ENCODE measurements at places on chromosomes 2 and 18.
A peak's percentile ranks its signal among the peaks of the same experiment; 100 is the strongest.

DNA sequence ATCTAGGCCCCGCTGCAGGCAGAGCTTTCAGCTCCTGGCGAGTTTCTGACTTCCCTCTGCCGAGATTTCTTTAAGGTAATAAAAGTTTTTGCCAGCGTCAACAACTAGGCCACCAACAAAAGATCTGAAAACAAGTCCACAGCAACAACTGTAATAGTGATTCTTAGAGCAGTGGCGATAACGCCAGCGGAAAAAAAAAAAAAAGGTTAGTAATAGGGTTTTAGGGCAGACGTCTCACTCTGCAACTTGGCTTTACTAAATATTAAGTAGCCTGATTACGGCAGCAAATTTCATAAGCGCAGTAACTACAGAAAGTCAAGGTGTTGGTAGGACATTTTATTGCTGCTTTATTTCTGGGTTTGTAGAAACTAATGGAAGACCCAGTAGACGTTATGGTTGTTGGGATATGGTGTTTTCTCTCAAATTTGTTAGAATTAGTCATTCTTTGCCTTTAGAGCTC lies 481 bp downstream of the SLC30A6 start:
- no peak for DNase-seq

DNA sequence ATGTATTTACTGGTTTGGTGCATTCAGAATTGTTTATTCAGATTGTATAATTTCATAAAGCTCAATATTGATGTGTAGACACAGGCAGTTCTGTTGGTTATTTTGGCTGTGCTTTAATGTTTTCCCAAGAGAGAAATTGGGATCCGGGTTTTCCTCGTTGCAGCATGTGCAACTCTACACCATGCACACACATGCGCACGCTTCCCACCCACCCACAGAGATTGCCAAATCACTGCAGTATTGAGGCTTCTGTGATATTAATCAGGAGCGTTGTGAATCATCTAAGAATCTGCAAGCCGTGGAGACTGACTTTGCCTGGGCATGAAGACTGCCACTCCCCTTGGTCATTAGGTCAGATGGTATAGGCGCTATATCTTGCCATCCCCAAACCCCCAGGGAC lies 571.5 kb downstream of the SLC4A3 start:
- no peak for DNase-seq

- no peak for DNase-seq
These were observed 29.8 kb upstream of the MYO3B start for GRCh38 chr2:170148161-170148560.

DNA sequence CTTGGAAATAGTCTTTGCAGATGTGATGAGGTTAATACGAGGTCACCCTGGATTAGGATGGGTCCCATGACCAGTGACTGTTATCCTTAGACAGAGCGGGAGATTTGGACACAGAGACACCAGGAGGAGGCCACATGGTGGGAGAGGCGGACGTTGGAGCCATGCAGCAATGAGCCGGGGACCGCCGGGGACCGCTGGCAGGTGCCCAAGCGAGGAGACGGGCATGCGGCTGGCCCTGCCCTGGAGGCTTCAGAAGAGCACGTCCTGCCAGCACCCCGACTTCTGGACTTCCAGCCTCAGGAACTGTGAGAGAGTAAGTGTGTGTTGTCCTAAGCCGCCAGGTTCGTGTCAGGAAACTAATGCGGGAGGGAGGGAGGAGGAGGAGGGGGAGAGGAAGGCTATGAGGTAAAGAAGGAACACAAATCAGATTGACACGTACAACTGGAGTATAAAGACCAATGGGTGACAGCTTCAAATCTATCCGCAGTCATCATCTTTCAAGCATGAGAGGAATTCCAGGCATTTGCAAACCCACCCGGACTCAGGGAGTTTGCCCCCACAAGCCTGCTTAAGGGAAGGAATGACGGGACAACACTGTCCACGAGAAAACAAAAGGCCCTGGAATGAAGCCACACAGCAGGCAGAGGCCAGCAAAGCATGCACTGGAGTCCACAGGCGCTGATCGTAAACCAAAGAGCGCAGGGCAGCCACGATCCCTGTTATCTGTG lies 11.6 kb upstream of the BOK start:
- DNase-seq, result no peak

GRCh38 chr2:116953-117352 lies 70.6 kb upstream of the FAM110C start:
- DNase-seq, result no peak

GRCh38 chr2:152049541-152049940 lies 49.3 kb downstream of the CACNB4 start:
- DNase-seq, result no peak

- DNase-seq, result no peak
These were observed 55.6 kb upstream of the DLGAP1 start for GRCh38 chr18:4510711-4511110.

DNA sequence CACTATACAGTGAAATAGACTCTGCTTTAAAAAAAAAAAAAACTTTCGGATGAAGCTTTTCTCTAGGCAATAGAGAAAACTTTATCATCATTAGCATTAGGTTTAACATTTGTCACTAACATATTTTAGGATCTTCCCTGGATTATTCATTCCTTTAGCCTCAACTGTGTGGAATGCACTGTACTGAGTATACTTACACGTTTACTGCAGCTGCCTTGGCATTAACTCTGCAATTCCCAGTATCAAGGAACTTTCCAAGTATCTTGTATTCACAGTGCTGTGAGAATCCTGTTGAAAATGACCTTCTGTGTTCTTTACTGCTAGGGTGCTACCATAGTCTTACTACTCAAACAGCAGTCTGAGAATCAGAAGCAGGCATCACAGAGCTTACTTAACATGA lies 328.2 kb upstream of the COL3A1 start:
- no peak for DNase-seq

- no peak for DNase-seq
These were observed 203.8 kb upstream of the SH3BP4 start for GRCh38 chr2:234747833-234748559.

DNA sequence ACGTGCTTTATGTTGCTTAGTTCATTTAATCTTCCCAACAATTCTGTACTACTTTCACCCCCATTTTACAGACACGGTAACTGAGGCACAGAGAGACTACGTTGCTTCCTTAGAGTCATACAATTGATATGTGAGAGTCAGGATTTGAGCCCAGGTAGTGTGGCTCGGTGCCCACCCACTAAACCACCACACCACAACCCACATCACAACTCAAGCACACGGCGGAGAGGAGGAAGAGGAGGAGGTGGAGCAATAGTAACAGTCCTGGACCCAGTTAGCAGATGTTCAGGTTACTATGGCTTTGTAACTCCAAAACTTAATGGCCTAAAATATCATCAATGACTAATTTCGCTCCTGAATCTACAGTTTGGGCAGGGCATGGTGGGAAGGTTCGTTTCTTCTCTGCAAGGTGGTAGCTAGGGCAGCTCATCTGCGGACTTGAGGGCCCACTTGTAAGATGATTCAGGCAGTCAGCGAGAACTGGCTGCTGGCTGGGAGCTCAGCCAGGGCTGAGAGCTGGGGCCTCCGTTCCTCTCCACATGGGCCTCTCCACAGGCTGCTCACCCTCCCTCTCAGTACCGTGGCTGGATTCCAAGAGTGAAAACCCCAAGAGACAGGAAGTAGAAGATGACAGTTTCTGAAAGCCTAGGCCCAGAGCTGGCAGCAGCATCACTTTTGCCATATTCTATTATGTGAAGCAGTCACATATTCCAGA lies 167.1 kb downstream of the ZFP36L2 start:
- peak; percentile 5 for DNase-seq

- DNase-seq, result no peak
These were observed 116.5 kb downstream of the GALR1 start for GRCh38 chr18:77366067-77366719.

GRCh38 chr2:129050101-129050500 lies 731.4 kb upstream of the HS6ST1 start:
- DNase-seq, result no peak

DNA sequence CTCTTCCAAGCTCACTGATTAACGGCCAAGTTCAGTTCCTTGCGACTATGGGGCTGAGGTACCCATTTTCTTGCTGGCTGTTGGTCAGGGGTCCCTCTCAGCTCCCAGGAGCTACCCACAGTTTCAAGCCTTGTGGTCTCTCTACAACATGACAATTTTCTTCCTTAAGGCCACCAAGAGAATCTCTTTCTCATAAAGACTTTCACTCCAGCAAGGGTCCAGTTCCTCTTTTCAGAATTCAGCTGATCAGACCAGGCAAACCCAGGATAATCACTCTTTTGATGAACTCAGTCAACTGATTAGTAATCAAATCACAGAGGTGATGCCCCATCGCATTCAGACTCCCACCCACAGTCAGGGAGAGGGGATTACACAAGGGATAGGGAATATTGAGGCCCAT lies 129.7 kb downstream of the IRS1 start:
- no peak for DNase-seq

DNA sequence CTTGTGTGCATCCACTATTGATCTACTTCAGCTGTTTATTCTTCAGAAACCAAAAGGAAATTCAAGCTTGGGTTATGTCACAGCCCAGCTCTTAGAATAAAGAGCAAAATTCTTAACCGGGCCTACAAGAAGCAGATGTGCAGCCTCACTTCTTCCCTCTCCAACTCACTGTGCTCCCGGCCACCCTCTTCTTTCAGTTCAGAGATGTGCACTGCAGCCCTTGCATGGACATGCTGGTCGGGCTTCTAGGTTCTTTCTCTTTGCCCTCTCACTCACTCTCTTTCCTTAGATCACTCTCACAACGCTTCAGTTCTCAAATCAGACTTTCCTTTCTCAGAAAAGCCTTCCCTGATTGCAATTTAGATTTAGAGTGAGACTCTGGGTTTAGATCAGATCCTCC lies 104.1 kb downstream of the CHN1 start:
- no peak for DNase-seq

DNA sequence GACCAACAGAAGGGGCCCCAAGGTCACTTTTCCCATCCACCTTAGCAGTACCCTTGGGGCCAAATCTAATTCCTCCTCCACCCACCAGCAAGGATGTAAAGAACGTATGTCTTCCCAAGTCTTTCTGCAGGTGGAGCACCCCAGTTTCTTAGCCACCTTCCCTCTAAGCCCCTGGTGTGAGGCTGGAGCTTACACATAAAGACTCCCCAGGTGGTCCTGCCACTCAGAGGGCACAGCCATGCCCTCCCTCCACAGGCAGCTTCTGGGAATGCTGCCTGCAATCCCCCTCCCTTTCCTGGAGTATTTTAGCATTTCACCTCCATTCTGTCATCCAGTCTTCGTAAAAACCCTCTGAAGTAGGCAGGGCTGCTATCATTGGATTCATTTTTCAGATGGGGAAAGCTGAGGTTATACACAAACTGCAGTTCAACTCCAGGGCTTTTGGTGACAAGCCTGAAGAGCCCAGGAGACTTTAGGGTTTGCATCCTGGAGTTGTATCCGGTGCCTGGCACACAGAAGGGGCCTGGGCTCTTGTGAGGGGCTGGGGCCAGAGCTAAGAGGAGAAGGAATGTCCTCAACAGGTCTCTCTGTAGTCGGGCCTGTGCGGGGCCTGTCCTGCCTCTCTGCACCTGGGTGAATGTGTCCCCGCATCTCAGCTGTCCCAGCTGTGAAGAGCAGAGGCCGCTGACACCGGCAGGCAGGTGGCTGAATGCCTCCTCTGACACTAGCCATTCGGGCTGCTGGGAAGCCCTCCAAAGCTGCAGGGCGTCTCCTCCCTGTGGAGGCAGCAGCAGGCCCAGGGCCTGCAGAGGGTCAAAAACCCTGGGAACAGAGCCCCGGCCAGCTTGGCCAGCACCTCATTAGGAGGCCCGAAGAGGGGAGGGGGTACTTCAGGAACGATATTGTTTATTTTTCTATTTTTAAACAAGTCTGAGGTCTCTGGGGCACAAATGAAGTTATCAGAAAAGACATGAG lies 27.6 kb downstream of the CIB4 start:
- DNase-seq, result no peak

DNA sequence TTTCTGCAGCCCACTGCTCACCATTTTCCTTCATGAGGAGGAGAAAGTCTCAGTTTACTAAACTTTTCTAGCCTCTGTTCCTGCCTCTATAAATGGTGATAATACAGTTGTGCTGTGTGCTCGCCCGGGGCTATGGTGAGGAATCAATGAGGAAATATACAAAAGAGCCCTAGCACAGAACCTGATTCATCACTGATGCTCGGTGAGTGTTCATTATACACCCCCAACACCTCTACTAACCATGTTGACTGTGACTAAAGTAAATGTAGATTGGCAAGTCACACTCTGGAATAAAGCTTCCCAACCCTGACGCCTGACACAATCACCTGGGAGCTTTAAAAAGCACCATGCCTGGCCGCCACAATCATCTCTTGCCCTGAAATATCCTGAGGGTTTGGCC lies 118.8 kb upstream of the CYP1B1 start:
- DNase-seq, result no peak

GRCh38 chr2:88011011-88011410 lies 5.3 kb downstream of the RNU2-63P start:
- DNase-seq, result no peak

DNA sequence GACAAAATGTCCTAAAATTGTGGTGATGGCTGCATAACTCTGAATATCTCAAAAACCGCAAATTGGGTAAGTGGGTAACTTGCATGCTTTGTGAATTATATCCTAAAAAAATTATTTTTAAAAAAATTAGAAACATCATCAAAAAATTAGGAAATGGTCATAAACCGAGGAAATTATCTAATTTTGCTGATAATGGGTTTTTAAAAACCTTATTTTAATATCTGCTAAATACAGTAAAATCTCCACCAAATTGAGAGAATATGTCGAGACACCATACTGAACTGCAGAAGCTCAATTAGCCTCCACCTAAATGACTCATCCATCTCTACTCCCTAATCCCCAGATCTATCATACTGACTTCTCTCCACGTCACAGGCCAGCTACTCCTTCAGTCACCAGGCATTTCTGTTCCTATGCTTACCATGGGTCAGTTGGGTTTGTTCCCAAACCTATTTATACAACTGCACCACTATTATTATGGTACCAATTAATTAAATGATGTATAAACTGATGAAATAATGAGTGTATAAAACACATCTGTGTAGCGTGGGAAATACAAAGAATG lies 36.1 kb downstream of the SPIRE1 start:
- DNase-seq, result no peak

- DNase-seq, result no peak
These were observed 32.8 kb downstream of the KATNAL2 start for GRCh38 chr18:46950064-46950656.
